Sciatic nerve (tissue), 2 donors: ENCODE measurements at places on chromosomes 2 and 18.

- no peak for DNase-seq
Measured at GRCh38 chr2:163681745-163682144, 54.1 kb downstream of the FIGN start.

- no peak for DNase-seq
Measured at GRCh38 chr2:231722721-231723307, 14.5 kb downstream of the PTMA start.

GRCh38 chr2:27800856-27801255 lies 29.3 kb downstream of the MRPL33 start:
- DNase-seq, result no peak

GRCh38 chr2:138475277-138475776 lies 26.2 kb upstream of the SPOPL start:
- no peak for DNase-seq

DNA sequence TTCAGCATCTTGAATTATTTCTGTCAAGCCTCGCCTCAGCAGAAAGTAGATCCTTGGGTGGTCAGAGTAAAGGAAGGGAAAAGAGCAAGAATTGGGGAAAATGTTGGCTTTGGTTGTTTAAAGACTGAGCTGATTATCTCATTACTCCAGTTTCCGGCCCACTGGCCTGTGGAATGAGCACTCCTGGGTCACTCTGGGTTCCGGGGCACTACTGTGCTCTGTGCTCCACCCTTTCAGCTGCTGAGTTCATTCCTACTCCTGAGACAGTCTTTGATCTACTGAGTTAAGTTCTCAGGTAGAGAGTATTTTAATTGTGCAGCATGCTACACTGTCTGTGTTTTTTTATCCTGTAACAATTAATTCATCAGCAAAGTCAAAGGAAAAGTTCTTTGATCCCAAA lies 427.7 kb downstream of the CDH2 start:
- DNase-seq, result no peak

- DNase-seq, result no peak
Measured at GRCh38 chr2:19355014-19355405, 3.4 kb downstream of the OSR1 start.

GRCh38 chr2:3654531-3655225 lies 3.3 kb upstream of the ALLC start:
- DNase-seq, result no peak

DNA sequence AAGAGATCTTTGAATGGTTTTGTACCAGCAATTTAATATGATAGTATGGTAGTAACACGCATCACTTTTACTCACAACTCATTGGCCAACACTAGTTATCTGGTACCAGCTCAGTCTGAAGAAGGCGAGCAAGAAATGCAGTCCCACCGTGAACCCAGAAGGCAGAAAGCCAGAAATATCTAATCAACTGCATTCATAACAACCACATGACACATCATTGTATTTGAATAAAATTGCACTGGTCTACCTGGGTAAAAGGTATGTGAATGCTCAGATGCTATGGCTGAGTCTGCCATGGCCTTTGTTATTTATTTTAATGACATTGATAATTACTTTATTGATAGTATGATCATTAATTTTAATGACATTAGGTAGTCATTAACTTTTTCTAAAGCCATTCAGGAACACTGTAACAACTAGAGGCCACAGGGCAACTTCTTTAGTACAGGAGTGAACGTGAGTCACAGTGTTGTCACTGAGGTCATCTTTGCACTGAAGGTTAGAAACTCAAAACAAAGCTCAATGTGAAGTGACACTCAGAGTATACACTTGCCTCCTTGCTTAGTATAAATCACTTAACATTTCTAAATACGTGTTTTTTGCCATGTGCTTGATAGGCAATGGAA lies 475.6 kb upstream of the TNP1 start:
- no peak for DNase-seq

DNA sequence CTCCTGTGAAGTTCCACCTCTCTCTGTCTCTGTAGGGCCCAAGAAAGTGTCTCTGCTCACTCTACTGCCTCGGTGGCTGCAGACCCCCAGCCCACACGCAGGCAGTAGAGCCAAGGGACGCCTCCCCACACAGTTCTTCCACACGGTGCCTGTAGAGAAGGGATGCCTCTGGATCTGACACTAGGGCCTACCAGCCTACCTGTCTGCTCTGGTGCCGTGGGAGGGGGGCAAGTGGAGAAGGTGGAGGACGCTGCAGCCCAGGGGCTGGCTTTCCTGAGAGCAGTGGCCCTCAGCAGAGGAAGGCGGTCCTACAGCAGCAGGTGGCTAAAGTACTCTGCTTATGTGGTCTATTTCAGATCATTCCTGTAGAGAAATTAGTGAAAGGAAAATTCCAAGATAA lies 9.0 kb upstream of the TMEM214 start:
- no peak for DNase-seq
